ENCODE measurements at places on chromosomes 7 and 10.
A peak's percentile ranks its signal among the peaks of the same experiment; 100 is the strongest.

- no peak for DNase-seq
Observed at GRCh38 chr7:1681581-1681980, 11.5 kb downstream of the ELFN1 start.

DNA sequence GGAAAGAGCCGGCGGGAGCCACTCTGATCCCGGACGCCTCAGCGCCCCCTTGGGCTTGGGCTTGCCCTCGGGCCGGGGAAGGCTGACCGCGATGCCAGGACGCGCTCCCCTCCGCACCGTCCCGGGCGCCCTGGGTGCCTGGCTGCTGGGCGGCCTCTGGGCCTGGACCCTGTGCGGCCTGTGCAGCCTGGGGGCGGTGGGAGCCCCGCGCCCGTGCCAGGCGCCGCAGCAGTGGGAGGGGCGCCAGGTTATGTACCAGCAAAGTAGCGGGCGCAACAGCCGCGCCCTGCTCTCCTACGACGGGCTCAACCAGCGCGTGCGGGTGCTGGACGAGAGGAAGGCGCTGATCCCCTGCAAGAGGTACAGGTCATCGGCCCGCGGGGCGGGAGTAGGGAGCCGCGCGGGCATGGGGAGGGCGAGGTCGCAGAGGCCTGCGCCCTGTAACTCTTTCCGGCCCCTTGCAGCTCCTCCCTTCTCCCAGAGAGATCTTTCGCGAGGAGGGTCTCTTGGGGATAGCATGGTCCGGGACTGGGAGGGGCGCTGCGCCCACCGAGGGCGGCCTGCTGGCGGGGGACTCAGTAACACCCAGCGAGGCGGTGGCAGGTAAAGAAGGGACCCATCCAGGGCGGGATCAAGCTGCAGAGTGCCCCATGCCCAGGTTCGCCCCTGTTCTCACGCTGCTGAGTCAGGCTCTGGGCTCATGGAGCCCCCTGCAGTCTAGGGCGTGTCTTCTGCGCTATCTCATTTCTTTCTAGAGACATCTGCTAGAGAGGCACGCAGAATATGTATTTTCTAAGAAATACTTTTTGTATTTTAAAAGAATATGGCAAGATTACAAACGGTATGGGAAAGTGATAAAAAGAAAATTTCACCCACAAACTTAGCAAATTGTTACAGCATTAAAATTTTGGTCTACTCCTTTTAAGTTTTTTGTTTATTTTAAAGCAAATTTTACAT, 687 bp downstream of the EPDR1 start:
- peak; percentile 43 for DNase-seq

DNA sequence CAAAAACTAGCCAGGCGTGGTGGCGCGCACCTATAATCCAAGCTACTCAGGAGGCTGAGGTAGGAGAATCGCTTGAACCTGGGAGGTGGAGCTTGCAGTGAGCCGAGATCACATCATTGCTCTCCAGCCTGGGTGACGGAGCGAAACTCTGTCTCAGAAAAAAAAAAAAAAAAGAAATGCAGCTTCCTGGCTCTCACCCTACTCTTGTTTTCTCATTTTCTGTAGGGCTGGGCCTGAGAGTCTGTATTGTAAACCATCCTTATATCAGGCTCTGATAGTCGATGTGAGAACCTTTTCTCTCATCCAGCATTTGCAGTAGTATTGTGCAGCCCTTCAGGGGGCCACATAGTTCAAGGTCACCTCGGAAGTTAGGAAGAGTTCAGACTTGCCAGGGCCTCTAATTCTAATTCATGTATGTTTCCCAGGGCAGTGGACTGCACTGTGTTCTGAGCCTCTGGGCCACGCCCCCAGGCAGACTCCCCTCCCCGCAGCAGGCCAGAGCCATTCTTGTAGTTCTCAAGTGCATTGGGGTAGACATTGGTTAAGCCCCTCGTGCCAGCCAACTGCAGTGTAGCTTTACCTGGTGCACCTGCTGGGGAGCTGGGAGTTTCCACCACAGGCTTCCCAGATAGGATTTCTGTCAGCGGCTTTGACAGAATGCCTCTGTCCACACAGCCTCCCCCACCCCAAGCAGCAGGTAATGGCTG, 38.3 kb upstream of the PDCD4 start:
- no peak for DNase-seq

- DNase-seq = peak; percentile 86
Observed at GRCh38 chr10:95601116-95601719, 40.0 kb upstream of the SORBS1 start.

- DNase-seq = no peak
Observed at GRCh38 chr7:70857793-70858545, 274.0 kb upstream of the GALNT17 start.
